ENCODE measurements at places on chromosomes 1 and 21. TPM values are rescaled to one million over a fixed set of nuclear protein-coding genes. Genes with fewer than 3 reads are reported as not detected.
A peak's percentile ranks its signal among the peaks of the same experiment; 100 is the strongest.

GRCh38 chr1:41464885-41465284 lies 19.6 kb downstream of the EDN2 start:
- no peak for DNase-seq

Gene BOLA1
- 3.0 TPM for total RNA-seq

Gene BMP8B
- total RNA-seq, result 0.08 TPM

Gene CPTP
- 12.0 TPM for total RNA-seq

GRCh38 chr1:22776035-22776613 lies 65.5 kb downstream of the EPHB2 start:
- DNase-seq, result no peak

DNA sequence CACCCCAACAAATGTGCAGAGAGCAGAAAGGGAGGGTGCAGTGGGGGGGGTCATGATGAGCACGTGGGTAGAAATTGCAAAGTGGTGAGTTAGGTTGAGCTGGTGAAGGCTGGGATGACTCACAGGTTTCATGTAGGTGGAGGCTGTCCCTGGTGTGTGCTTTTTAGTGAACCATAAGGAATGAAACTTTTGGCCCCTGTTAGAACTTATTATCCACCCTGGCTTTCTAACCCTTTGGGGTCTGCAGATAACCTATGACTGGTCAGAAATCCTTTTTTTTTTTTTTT lies 46.9 kb downstream of the DOP1B start:
- DNase-seq, result peak; percentile 82

Gene FAM72B
- total RNA-seq, result 4.5 TPM

Gene EXO1
- total RNA-seq, result 49.1 TPM

DNA sequence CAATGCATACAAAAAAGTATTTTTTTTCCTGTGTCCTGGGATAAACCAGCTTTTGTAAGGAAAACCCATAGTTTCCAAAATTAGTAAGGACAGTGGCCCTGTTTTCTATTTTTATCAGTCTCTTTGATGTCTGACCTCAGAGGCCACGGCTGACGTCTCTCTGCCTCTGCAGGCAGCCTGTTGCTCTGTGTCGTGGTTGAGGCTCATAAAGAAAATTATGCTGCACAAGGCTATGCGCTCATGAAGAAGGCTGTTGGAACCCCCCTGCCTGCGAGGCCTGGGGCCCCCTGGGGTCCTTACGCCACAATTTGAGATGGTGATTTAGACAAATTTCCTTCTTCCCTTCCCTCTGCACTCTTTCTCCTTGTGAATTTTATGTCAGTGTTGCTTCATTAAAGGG lies 48.9 kb downstream of the AGPAT3 start:
- no peak for DNase-seq

DNA sequence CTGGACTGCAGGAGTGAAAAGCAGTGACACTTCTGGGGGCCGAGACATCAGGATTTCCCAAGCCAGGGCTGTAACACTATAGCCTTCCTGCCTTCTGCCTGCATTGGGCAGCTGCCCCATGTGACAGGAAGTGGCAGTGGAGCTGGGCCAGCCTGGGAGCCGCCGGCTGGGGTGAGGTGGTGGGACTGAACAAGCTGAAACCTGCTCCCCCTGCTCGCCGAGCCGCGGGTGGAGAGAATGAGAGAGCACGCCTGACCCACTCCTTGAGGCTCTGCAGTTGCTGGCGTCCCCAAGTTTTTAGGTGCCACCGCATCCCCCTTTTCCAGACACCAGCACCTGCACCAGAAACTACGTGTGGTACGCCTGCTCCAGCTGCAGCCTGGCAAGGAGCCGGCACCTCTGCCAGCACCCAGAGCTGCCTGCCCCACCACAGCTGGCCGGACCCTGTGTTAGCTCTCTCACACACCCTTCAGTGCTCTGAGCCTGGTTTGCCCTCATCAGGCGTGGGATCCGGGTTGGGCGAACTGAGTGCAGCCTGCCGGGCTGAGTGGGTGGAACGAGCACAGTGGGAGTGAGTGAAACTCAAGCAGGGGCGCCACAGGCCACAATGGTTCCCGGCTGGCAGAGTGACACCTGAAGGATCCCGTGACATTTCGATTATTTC lies 119.4 kb downstream of the AKT3 start:
- DNase-seq, result no peak

- DNase-seq, result no peak
These were observed 30.3 kb upstream of the POGK start for GRCh38 chr1:166808952-166809351.

DNA sequence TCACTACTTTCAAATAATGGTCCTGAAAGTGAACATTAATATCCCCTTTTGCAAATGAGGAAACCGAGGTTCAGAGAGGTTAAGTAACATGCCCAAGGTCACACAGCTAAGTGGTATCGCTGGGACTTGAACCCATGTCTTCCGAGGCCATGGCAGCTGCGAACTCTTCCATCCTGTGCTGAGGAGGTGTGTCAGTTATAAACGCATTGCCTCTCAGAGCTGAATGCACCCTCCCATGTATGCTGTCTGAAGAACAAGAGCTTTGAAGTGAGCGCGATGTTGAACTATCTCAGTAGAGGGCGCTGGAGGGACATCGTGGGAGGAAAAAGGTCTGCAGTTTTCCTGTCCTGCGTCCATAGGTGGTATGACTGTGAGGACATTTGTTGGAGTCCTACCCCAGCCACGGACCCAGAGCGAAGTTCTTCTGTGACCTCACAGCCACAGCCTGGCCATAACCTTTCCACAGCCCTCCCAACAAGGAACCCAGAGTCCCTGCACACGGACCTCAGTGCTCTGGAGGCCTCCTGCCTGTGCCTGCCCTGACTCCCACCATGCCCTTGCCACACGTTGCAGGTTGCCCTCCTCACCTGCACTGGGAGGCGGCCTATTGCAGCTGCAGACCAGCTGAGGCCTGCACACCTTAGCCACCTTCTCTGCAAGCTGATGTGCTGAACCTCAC lies 7.5 kb downstream of the MYOC start:
- DNase-seq, result peak; percentile 85

DNA sequence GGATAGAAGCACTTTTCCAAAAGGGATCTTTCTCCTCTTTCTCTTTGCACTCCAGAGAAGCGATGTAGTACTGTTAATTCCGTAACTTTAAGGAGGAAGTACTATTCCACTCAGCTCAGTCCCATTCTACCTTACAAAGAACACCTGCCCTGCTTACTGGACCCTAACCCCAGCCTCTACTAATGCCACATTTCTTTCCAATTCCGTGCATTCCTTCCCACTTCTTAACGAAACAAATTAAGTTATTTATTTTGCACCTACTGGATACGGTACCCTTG lies 511 bp downstream of the NDC1 start:
- DNase-seq, result no peak

- no peak for DNase-seq
These were observed 7.9 kb upstream of the AMPD1 start for GRCh38 chr1:114703242-114703641.

Gene FCRLB
- total RNA-seq, result 0.51 TPM

DNA sequence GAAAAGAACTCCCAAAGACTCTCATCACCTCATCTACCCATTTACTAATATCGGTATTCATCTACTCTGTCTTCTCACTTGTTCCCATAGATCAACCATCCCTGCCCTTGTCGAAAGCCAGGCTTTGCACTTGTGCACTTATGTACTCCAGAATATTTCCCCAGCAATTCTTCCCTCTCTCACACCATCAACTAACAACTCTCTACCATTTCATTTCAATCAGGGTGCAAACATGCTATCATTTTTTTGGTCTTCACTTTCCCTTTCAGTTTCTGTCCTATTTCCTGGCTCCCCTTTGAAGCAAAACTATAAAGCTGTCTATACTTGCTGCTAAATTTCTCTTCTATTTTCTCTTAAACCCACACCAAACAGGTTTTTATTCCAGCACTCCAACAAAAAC lies 6.7 kb downstream of the C1orf105 start:
- DNase-seq, result no peak

DNA sequence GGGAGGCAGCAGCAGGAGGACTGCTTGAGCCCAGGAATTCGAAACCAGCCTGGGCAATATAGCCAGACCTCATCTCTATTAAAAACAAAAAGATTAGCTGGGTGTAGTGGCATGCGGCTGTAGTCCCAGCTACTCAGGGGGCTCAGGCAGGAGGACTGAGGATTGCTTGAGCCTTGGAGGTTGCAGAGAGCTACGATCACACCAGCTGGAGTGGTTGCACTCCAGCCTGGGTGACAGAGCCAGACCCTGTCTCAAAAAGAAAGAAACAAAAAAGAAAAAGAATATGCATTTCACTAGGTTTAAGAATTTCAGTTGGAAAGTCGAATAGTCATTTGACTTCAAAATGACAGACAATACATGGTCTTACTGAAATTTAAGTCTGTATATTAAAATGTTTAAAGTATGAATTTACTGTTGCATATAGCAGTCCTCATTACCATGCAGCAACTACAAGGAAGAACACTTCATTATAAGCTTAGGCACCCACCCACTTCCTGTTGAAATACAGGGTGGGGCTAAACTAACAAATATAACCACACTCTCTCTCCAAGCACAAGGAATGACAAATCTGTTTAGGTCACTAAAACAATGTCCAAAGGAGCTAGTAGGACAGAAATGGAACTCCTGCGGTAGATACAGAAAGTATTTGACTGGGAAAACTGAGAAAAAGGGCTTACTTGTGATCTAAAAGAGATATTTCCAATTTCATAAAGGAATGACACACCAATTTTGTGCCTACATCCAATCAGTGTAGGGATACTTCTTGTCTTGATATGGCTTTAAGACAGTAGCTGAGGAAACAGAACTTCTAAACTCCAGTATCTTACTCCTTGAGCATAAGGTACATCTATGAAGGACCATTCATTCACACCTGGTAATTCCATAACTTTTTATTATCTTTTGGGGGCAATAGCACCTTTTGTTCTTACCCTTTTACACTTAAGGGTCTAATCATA lies 44.1 kb downstream of the GPR3 start:
- peak; percentile 78 for DNase-seq

- DNase-seq, result no peak
These were observed 26.6 kb upstream of the HMGN1 start for GRCh38 chr21:39375446-39375845.

DNA sequence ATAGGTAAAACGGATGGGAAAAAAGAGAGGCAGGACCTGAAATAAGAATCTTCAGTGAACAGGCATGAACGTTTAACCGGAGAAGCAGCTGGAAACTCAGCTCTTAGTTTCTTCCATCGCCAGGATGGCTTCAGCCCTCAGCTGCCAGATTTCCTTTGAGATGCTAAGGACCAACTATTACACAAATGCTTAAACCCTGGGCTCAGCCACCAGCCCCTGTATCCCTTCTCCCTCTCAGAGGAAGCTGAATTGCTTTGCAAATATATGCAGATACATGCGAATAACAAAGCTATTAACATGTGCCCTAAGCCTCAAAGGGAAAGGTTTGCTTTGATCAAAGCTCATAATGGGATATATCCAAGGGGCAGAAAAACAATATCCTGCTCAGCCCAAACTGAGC lies 515.1 kb downstream of the OMA1 start:
- no peak for DNase-seq

- no peak for DNase-seq
These were observed 2.3 kb downstream of the PYHIN1 start for GRCh38 chr1:158933621-158934020.

- peak; percentile 43 for DNase-seq
These were observed 96.6 kb upstream of the IPO9 start for GRCh38 chr1:201732351-201732750.

Gene SLC9C2
- not detected for total RNA-seq

DNA sequence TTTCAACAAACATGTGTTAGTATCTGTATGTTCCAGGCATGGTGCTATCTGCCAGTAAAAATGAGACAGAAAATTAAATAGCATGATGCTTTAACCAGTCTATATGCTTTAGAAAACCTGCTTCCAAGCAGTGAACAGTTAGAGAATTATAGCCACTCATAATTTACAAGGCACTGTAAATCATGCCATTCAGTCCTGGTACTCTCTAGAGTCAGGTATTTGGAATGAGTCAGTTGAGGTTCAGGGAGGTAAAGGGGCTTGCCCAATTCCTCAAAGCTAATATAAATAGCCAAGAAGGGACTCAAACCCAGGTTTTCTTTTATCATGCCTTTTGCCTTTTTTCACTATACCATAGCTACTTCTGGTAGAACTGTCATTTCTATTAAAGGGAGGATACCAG lies 184.4 kb downstream of the NFIA start:
- DNase-seq, result no peak

GRCh38 chr1:62407398-62408009 lies 29.3 kb upstream of the USP1 start:
- DNase-seq, result peak; percentile 62

Gene NPHS2
- not detected for total RNA-seq

Gene PLA2G2D
- total RNA-seq, result not detected

Gene PTPN7
- total RNA-seq, result 0.12 TPM

GRCh38 chr1:71695821-71696220 lies 586.5 kb downstream of the NEGR1 start:
- DNase-seq, result no peak

- DNase-seq, result no peak
These were observed 37.2 kb upstream of the AIM2 start for GRCh38 chr1:159113596-159114433.

- DNase-seq, result peak; percentile 49
These were observed 36.0 kb downstream of the NUAK2 start for GRCh38 chr1:205285381-205286101.

DNA sequence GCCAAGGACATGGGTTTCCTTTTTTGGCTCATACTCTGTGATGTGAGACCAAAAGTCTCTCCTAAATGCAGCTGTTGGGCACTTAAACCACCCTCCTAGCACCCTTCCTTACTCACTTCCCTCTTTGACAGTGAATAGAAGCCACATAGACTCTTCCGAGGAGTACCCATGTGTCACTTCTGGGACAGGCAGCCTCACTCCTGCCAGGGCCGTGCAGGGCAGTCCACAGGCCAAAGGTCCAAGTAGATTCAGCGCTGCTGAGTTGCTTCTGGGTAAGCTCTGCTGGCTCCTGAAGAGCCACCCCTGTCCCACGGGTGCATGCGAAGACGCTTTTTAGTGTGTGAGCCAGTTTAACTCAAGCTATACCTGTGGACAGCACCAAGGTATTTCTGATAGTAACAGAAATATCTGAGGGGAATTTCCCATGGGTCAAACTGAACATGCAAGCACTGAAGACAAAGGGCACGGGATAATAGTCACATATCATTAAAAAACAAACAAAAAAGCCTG lies 36.8 kb upstream of the BMP8B start:
- no peak for DNase-seq

- no peak for DNase-seq
These were observed 105.4 kb upstream of the PDC start for GRCh38 chr1:186566140-186566855.

- DNase-seq, result no peak
These were observed 2.9 kb downstream of the CD164L2 start for GRCh38 chr1:27380224-27380623.

Gene NBPF15
- 14.7 TPM for total RNA-seq

GRCh38 chr1:226436472-226436854 lies 28.6 kb upstream of the PARP1 start:
- no peak for DNase-seq

Data from H4 (cell line).